Lung (tissue), 17 donors: ENCODE measurements at places on chromosomes 11 and 22. TPM values are rescaled to one million over a fixed set of nuclear protein-coding genes. Genes with fewer than 3 reads are reported as not detected.

DNA sequence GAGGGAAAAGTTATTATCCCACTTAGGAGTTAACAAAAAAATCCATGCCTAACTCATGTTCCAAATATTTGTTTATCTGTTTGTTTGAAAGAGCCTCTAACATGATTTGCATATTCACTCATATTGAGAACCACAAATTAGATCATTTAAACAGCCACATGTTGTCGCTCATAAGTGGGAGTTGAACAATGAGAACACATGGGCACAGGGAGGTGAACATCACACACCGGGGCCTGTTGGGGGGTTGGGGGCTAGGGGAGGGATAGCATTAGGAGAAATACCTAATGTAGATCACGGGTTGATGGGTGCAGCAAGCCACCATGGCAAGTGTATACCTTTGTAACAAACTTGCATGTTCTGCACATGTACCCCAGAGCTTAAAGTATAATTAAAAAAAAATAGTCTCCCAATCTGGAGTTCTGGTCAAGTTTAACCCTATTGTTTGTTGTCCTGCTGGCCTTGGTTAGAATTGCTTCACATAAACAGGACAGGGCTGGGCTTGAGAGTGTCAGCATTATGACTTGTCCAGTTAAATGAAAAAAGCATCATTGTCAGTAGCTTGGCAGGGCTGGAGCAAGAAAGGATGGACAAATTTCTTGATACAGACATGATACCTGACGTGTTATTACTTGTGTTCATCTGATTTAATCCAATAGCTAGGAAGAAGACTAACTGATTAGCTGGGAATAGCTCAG lies 57.8 kb upstream of the PSMA1 start:
- DNase-seq: no peak

Gene SYNGR1
- polyA plus RNA-seq: 3.5 TPM

DNA sequence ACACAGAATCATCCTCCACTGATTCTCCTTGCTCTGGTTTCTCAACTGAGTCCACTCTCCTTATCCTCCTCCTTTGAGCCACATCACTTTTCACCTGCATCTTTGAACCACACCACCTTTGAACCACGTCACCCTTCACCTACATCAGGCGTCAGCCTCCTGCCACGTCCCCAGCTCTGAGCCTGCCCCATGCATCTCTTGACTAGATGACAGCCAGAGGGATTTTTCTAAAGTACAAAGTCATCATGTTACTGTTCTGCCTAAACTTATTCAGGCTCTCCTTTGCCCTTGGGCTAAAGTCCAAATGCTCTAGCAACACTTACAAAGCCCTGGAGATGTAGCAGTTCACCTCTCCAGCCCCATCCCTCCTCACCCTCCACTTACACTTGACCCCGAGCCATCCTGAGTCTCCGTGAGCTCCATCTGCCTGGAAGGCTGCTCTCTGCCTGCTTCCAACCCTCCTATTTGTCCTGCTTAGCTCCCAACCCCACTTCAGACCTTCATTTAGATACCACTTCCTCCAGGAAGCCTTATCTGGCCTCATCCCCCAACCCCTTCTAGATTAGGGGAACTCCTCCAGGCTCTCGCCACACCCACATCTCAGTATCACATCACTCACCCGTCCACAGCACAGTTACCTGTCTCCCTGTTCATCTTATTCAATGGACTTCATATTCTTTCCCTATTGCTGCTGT lies 3.7 kb upstream of the MS4A10 start:
- DNase-seq: no peak

GRCh38 chr11:2844116-2844842 lies 41.3 kb downstream of the CDKN1C start:
- DNase-seq: no peak

- no peak for DNase-seq
Observed at GRCh38 chr11:119905162-119905561, 176.2 kb upstream of the NECTIN1 start.

DNA sequence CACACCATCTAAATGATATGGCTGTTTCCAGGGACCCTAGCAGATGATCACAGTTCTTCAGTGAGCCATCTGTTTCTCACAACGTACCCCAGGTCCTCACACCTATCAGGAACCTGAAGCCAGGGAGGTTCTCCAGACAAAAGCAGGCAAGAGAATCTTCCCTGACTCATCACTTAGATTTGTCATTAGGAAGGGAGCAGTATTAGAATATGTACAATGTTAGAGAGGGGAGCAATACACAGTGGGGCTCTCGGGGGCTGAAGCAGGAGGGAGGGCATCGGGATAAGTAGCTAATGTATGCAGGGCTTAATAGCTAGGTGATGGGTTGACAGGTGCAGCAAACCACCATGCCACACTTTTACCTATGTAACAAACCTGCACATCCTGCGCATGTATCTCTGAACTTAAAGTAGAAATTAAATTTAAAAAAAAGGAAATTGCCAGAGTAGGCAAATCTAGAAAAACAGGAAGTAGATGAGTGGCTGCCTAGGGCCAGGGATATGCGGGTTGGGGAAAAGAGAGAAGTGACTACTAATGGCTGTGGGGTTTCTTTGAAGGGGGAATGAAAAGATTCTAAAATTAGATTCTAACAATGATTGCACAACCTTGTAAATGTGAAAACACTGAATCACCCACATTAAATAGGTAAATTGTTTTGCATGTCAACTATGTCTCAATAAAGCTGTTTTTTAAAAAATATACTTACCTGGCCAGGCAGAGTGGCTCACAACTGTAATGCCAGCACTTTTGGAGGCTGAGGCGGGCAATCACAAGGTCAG lies 14.4 kb downstream of the C22orf42 start:
- peak; percentile 10 for DNase-seq

- DNase-seq: no peak
Observed at GRCh38 chr11:133892584-133893380, 47.5 kb upstream of the SPATA19 start.

Gene OR52D1
- not detected for polyA plus RNA-seq

- DNase-seq: peak; percentile 74
Observed at GRCh38 chr11:68047437-68048290, 8.8 kb downstream of the TCIRG1 start.

- no peak for DNase-seq
Observed at GRCh38 chr22:44925465-44926123, 84.2 kb downstream of the PHF21B start.

- DNase-seq: peak; percentile 51
Observed at GRCh38 chr22:31954535-31955523, 10.5 kb downstream of the YWHAH start.

Gene TIGD3
- 0.24 TPM for polyA plus RNA-seq

GRCh38 chr11:47944632-47945031 lies 35.7 kb upstream of the PTPRJ start:
- DNase-seq: no peak

Gene NOL12
- polyA plus RNA-seq: 31.5 TPM

GRCh38 chr22:50734343-50734771 lies 3.6 kb upstream of the ACR start:
- no peak for DNase-seq

GRCh38 chr22:38935023-38935422 lies 22.4 kb upstream of the APOBEC3A start:
- DNase-seq: no peak

DNA sequence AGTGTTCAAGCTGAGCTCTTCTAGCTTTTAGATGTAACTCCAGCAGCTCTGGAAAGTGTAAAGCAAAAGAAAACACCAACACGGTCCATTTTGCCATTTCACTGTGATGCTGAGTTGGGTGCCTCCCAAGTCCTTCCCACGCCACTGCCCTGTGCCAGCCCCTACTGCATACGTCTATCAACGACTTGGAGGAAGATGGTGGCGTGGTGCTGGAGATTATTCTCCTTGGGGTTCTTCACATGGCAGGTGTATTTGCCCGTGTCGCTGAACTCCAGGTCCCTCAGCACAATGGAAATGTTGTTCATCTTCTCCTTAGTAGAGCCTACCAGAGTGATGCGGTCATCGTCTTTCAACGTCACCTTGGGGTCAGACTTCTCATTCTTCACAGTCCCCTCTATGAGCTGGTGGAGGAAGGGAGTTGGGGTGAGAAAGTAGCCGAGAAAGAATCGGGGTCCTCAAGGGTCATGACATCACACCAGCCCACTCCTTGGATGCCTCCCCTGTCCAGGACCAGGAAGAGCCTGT lies 8.9 kb downstream of the SCN4B start:
- no peak for DNase-seq

- no peak for DNase-seq
Observed at GRCh38 chr11:76415073-76415472, 29.7 kb upstream of the EMSY start.

Gene ZDHHC13
- 11.3 TPM for polyA plus RNA-seq

Gene IGSF22
- 0.33 TPM for polyA plus RNA-seq

- peak; percentile 37 for DNase-seq
Observed at GRCh38 chr11:121613724-121614123, 161.0 kb upstream of the SORL1-AS1 start.

DNA sequence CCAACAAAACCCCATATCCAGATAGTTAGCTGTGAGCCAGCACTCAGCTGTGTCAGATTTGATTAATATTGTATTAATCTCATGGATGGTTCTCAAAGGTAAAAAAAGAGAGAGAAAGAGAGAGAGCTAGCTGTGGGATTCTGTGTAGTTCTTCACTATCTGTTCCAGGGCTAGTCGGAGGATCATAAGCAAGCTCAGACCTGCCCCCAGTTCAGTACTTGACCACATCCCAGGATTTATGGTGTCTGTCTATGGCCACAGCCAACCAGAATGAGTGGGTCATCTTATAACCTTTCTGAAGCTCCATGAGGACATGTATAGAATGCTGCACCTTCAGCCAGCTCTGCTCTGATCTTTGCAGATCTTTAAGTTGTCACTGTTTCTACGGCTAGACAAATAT lies 13.5 kb upstream of the B3GNT6 start:
- DNase-seq: no peak

DNA sequence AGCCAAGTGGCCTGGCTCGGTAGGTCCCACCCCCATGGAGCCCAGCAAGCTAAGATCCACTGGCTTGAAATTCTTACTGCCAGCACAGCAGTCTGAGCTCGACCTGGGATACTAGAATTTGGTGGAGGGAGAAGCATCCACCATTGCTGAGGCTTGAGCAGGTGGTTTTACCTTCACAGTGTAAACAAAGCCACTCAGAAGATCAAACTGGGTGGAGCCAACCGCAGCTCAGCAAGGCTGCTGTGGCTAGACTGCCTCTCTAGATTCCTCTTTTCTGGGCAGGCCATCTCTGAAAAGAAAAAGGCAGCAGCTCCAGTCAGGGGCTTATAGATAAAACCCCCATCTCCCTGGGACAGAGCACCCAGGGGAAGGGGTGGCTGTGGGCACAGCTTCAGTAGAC lies 22.3 kb upstream of the OR5B21 start:
- no peak for DNase-seq

DNA sequence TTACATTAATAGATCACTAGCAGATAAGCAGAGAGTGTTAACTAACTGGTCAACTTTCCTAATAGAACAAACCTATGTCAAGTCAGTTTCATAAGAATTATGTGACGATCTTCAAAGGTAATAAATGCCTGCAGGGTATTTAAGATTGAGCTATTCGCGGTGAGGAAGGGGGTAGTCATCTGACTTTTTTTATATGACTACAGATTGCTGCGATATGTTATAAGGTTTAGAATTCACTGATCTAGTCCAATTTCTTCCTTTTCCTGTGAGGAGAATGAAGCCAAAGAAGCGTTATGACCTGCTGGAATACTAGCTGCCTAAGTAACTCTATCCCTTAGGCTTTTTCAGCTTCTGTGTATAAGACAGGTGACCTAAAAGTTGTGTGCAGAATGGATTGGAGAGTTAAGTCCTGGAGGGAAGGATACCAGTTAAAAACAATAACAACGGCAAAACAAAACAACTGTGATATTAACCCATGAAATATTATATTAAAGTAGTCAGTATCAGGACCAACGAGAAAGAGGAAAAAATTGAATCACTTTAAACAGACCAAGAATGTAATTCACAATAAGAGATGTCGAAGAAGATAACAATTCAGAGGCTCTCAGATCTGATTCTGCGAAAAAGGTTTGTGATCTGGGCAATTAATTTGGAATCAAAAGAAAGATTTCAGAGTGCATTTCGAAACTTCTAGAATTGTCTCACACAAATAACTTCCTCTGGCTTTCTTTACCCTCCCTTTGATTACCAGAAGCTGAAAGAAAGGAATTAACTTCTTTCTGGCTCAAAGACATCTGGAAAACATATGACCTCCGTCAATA lies 630 bp downstream of the CASP4 start:
- no peak for DNase-seq

Gene RFPL2
- polyA plus RNA-seq: not detected

Gene PNPLA5
- not detected for polyA plus RNA-seq

GRCh38 chr11:133082841-133083488 lies 449.3 kb downstream of the OPCML start:
- DNase-seq: peak; percentile 55

DNA sequence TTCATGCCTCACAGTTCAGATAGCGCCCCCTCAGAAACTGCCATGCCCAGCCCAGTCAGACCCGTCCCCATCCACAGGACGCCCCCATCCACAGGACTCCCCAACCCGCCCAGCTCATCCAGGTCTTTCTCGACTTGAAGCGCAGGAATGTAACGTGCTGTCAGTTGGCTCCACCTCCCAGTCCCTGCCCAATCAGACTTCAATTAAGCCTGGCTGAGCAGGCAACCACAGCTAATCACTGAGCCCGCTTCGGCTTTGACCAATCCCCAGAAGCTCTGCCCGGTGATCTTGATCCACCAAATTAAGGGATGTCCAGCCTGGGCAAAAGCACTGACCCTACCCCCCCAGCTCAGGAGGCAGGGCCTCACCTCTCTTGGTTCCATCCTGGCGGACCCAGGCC lies 10.5 kb upstream of the MFNG start:
- DNase-seq: no peak

Gene VPREB1
- not detected for polyA plus RNA-seq
